ENCODE measurements at places on chromosomes 2 and 18.
A peak's percentile ranks its signal among the peaks of the same experiment; 100 is the strongest.

GRCh38 chr2:213247566-213247965 is 36.7 kb upstream of the SPAG16 start:
- no peak for DNase-seq

- peak; percentile 84 for DNase-seq
Measured at GRCh38 chr2:229852565-229852964, 69.2 kb downstream of the TRIP12 start.

GRCh38 chr18:33291539-33291938 is 149.0 kb downstream of the CCDC178 start:
- peak; percentile 4 for DNase-seq

- no peak for DNase-seq
Measured at GRCh38 chr18:53911200-53911599, 313.3 kb downstream of the MBD2 start.

DNA sequence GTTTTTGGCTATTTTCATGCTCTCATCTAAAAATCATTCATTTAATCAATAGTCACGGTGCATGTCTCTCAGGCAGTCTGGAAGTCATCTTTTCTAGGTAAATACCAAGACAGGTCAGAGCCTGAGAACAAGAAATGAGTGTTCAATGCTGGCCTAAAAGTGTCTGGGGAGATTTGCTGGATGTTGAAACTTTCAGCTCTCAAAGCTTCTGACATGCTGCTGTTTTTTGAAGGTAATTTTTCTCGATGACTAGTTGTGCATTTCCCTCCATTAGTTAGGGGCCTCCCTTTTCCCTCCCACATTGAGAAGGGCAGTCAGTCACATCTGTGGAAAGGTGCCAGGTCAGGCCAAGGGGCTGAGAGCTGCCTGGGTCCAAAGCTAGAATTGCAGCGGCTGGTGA is 115.6 kb downstream of the LPIN1 start:
- no peak for DNase-seq

- DNase-seq: peak; percentile 91
Measured at GRCh38 chr2:224816816-224817215, 100.7 kb upstream of the CCDC195 start.

- peak; percentile 43 for DNase-seq
Measured at GRCh38 chr2:226977775-226978190, 141.9 kb downstream of the RHBDD1 start.

GRCh38 chr2:171217330-171217729 is 56.6 kb upstream of the TLK1 start:
- no peak for DNase-seq

- no peak for DNase-seq
Measured at GRCh38 chr2:41711736-41712135, 336.1 kb upstream of the PKDCC start.

Data from HT1080 (cell line).